ENCODE measurements at places on chromosomes 16 and 17.

- DNase-seq: no peak
Measured at GRCh38 chr17:77890771-77891170, 67.7 kb upstream of the TNRC6C start.

- DNase-seq: no peak
Measured at GRCh38 chr17:55607731-55608341, 96.6 kb upstream of the SMIM36 start.

- no peak for DNase-seq
Measured at GRCh38 chr17:32240750-32241149, 24.9 kb upstream of the RHBDL3 start.

DNA sequence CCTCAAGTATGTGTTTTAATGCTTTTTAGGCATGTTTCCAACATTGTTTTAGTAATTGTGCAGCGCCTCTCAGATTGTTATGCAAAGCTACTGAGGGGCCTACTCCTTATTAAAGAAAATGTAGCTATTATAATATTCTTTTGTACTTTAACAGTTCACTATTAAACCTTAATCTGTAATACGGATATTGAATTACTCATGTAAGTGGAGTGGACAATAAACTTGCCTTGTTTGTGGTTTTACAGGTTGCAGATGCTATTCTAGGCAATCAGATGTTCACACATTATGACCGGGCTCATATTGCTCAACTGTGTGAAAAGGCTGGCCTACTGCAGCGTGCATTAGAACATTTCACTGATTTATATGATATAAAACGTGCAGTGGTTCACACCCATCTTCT lies 41.0 kb downstream of the PTRH2 start:
- DNase-seq: no peak

- no peak for DNase-seq
Measured at GRCh38 chr16:69465083-69465721, 40.8 kb downstream of the CYB5B start.

DNA sequence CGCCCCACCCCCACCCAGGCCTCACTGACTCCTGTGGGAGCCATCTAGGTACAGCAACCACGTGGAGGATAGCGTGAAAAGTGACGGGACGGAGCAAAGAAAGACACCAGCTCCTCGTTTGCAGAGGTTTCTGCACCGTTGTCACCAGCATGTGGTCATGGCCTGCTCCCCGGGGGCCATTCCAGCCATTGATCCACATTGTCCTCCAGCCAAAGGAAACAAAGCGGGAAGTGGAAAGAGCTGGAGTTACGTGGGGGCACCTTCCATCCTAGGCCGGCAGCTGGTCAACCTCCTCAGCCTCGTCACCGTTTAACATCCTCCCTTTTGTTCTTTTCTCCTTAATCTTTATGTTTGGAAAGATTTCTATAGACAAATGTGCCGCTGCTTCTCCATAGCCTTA lies 153.7 kb downstream of the RPTOR start:
- no peak for DNase-seq

GRCh38 chr16:77480681-77481315 lies 46.0 kb upstream of the ADAMTS18 start:
- DNase-seq: no peak

- no peak for DNase-seq
Measured at GRCh38 chr17:3669085-3669347, 404 bp downstream of the EMC6 start.

- no peak for DNase-seq
Measured at GRCh38 chr16:50386774-50387173, 18.0 kb upstream of the BRD7 start.
